ENCODE measurements at places on chromosomes 6 and 20.

DNA sequence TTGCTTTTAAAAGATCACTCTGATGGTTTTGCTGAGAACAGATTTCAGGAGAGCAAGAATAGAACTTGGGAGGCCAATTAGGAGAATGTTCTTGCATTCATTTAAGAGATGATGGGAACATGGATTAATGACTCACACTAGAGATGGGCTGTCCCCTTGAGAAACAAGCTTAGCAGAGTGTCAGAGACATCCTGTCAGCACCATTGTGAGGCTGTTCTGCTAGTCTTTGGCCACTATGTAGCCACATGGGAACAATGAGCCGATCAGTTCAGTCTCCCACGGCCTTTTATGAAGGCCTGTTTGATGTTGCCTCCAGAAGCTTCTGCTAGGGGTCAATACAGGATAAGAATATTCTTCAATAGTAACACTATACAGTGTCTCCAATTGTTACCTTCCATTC, 113.0 kb upstream of the EYA4 start:
- DNase-seq = no peak

GRCh38 chr20:62321975-62322374, 19.2 kb downstream of the ADRM1 start:
- DNase-seq = no peak

DNA sequence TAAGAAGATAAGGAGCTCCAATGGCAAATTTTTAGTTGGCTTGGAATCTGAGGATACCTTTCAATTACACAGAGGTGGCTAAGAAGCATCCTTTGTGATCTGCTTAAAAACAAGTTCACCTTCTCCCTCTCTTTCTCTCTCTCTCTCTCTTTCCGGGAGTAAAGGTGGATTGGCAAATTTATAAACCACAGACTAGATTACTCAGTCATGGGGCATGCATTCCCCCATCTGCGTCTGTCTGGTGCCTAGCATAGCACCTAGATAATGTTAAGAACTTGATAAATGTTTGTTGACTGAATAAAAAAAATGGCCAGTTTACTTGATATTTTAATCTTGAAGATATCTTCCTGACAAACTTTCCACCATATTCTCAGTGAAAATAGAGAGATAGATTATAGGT, 312.3 kb downstream of the CDC5L start:
- DNase-seq = no peak

DNA sequence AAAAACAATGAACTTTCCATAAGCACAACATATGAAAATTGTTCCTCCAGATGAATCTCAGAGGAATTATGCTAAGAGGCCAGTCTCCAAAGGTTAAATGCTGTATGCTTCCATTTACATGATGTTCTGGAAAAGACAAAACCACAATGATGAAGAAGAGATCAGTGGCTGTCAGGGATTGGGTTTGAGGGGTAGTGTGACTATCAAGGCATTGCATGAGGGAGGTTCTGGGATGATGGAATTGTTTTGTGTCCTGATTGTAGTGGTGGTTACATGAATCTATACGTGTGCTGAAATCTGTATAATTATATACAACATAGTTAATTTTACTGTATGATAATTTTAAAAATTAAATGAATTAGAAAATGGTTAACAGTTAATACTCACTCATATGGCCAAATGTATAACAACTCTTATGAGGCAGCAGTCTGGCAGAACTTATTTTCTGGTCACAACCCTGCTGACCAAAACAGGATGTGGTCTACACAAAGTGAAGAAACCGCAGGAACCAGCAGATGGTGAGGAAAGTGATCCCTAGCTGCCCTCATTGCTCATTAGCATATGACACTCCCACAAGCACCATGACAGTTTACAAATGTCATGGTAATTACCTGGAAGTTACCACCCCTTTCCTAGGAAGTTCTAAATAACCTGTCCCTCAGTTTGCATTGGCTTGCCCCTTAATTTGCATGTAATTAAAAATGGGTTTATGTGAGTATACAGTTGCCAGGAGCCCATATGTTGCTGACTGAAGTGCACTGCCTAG, 31.9 kb downstream of the NSFL1C start:
- DNase-seq = no peak

DNA sequence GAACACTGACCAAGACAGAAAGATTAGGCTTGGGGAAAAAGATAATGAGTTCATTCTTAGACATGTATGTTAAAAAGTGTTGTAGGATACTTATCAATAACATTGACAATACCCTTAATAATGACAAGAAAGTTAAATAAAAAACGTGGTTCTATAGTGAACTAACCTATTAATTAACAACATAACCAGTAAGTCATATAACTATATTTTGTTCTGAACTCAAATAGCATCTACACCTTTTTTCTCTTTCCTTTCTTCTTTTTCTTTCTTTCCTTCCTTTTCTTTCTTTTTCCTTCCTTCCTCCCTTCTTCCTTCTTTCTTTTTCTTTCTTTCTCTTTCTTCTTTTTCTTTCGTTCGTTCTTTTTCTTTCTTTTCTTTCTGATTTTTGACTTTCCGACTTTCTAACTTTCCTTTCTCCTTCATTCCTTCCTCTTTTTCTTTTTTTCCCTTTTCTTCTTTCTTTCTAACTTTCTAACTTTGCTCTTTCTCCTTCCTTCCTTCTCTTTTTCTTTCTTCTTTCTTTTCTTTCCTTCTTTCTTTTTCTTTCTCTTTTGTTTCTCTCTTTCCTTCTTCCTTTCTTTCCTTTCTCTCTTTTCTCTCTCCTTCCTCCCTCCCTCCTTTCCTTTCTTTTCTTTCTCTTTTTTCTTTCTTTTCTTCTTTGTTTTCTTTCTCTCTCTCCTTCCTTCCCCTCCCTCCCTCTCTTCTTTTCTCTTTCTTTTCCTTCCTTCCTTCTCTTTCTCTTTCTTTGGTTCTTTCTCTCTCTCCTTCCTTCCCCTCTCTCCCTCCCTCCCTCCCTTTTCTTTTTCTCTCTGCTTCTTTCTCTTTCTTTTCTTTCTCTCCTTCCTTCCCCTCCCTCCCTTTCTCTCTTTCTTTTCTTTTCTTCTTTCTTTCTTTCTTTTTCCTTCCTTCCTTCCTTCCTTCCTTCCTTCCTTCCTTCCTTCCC, 24.6 kb downstream of the PRSS35 start:
- DNase-seq = no peak

DNA sequence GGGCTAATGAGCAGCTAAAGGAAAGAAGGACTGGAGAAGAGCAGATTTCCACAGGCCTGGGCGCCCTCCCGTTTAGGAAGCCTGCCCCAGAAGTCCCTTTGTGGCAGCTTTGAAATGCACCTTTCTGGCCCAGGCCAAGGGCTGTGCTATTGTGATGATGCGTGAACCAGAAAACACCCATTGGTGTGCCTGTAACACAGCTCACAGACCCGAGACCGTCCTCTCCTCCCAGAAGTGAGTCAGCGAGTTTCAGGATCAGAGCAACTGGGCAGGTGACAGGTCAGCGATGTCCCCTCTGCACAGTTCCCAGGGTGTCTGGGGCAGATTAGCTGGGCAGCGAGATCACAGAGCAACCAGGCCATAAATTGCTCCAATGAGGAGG, 71.9 kb upstream of the SULF2 start:
- DNase-seq = no peak

DNA sequence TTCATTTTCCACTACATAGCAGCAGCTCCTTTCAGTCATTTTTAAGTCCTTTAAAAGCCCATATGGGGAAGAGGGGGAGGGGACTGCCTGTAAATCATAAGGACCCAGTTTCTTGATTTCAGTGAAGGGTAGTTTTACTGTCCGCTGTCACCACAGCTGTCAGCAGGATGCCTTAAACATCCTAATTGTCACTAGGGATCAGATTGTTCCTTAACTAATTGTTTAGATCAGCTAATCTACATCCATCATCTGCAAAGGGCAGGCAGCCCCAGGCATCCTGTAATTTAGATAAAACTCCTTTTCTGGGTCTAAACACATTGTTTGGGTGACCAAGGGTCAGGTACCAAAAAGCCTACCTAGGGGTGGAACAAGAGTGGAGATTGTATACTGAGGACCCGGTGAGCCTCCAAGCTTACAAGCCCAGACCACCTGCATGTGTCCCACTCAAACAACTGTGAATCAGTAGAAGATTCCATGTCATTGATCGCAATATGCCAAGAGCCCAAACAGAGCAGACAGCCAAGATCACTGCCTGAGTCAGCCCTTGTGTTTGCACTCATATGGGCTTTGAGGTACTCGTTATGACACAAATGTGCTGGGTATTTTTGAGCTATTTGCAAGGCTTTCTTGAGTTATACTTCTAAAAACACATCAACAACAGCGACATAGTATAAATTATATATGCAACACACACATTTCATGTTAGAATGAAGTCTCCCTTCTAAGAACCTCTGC, 198.7 kb upstream of the CEP162 start:
- no peak for DNase-seq

DNA sequence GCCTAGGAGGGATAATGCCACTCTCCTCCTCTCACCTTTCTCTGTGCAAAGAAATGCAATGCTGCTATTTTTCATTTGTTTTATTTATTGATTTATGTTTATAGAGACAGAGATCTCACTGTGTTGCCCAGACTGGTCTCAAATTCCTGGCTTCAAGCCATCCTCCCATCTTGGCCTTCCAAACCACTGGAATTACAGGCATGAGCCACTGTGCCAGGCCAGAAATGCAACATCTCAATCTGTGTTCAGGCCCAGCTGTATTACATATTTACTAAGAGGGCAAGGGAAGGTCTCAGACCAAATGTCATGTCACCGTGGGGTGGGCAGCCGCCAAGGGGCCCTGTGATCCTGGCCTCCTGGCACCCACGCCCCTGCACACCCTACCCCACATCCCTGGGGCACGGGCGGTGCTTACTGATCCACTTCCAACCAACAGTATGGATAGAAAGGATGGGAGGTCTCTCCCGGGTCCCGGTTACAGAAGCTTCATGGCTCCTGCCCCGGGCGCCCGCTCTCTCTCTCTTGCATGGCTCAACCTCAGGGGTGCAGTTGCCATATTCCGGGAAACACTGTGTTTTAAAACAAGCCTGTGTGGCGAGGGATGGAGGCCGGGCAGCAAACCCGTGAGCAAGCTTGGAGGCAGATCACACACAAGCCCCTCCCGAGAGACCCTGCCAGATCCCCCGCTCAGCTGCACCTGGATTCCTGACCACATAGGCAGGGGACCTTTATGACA, 111.8 kb downstream of the AGPAT4 start:
- no peak for DNase-seq

DNA sequence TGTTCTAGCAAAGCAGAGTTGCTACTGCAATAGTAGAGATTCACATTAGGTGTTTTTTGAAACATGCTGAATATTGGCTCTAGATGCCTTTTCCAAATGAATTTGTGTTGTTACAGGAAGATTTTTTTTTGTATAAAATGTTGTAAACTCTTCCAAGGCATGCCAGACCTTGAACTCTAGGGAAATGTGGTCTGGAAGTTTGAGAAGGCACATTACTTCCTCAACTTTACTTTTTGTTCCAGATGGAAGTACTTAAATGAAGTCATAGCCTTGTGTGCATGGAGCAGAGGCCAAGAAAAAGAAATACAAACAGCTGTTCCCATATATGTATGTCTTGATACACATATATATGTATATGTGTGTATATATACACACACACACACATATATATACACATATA, 585.7 kb upstream of the MARCKS start:
- no peak for DNase-seq

- DNase-seq = no peak
Measured at GRCh38 chr6:27777614-27778355, 134.4 kb downstream of the OR2B2 start.

DNA sequence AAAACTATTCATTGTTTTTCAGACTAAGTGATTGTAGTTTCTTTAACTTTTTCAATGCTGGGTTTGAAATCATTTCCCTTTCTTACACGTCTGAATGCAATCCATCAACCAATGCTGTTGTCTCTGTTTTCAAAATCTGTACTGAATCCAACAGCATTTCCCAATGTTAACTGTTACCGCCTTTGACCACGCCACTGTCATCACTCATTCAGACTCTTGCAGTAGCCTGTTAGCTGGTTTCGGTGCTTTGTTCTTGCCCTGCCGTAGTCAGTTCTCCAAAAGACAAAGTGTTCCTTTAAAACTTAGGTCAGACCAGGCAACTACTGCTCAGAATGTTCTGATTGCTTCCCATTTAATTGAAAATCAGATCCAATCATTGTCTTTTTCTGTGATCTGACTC, 131.3 kb downstream of the PLCB4 start:
- DNase-seq = no peak
